ENCODE measurements at places on chromosomes 11 and 22.
A peak's percentile ranks its signal among the peaks of the same experiment; 100 is the strongest.

DNA sequence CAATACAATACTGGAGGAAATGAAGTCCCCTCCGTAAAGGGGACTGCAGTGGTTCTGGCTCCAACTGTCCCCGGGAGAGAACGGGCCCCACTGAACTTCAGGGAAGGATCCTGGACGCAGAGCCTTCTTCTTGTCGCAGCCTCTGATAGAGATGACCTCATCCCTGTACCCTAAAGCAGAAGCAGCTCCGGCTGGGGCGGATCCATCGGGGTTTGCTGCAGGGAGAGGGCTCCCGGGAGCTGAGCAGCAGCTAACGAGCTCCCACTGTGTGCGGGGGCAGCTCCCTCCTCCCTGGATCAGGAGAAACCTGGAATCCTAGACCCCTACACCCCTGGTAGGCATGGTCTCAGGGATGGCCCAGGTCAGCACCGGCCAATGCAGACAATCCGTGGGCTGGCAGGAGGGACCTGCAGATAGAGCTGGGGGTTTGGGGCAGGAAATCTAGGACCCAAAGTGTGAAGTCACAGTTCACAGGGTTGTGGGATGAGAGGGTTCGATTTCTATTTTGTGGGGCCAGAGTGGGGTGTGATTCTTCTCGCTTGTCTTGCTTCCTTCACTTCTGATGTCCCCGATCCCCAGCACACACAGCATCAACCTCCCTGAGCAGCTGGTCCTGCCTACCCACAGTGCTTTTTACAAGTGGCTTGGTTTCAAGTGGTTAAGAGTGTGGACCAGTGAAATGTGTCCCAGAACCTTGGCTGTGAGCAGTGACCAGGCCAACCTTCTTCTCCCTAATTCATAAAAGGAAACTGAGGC is 12.9 kb downstream of the KIAA0930 start:
- DNase-seq, result no peak
- no peak overlapping the region for H3K27ac ChIP-seq
- H3K27me3 ChIP-seq, result no peaks in the 10 kb centered on the region
- H3K4me3 ChIP-seq, result no peak overlapping the region

DNA sequence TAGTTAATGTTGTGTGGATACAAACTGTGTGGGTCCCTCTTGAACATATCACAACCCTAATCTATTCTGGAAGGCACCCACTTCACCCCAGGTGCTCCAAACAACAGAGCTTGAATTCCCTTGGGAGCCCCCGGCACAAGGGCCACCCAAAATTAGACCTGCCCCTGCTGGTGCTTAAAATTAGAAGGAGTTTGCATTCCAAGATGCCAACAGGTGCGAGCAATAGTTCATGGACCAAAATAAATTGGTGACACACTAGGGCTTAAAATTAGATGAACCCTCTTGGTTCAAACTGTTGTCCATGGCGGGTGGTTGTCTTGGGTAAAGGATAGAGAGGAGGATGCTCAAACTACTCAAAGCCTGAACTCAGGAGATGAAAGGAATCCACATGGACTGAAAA is 291.5 kb downstream of the MN1 start:
- peaks cover 2% of the 10 kb centered on the region for H3K27me3 ChIP-seq
- H3K36me3 ChIP-seq, result no peaks in the 10 kb centered on the region
- no peak overlapping the region for H3K4me3 ChIP-seq

DNA sequence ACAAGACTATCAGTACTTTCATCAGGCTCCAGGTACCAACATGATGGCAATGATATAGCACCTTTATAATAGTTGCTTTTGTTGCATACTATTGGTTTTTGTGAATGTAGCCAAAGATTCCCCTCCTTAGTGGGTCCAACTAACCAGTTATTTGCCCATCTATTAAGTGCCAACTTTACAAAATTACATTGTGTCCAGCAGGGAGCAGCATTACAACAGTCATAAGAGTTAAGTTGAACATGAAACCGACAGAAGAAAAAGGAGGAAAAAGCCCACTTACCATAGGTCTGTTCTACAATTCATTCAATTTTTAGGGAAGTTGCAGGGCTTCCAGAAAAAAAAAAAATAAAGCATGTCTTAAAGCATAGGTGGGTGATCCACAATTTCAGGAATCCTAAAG is 21.6 kb downstream of the IMMP1L start:
- H3K36me3 ChIP-seq, result peaks cover 7% of the 10 kb centered on the region
- no peak overlapping the region for H3K4me3 ChIP-seq
- no peaks in the 10 kb centered on the region for H3K27me3 ChIP-seq

GRCh38 chr11:827146-827896 is 398 bp upstream of the CRACR2B start:
- H3K36me3 ChIP-seq, result peaks cover 6% of the 10 kb centered on the region
- peak overlapping the region; percentile 29 for H3K27ac ChIP-seq
- H3K27me3 ChIP-seq, result no peaks in the 10 kb centered on the region
- H3K4me3 ChIP-seq, result peak overlapping the region; percentile 81
- no peak for DNase-seq

GRCh38 chr11:76323804-76324203 is 57.1 kb downstream of the THAP12 start:
- no peak overlapping the region for H3K27ac ChIP-seq
- no peak overlapping the region for H3K4me3 ChIP-seq
- peaks cover 22% of the 10 kb centered on the region for H3K27me3 ChIP-seq
- no peak for DNase-seq
